ENCODE measurements at places on chromosomes 7 and 10.

DNA sequence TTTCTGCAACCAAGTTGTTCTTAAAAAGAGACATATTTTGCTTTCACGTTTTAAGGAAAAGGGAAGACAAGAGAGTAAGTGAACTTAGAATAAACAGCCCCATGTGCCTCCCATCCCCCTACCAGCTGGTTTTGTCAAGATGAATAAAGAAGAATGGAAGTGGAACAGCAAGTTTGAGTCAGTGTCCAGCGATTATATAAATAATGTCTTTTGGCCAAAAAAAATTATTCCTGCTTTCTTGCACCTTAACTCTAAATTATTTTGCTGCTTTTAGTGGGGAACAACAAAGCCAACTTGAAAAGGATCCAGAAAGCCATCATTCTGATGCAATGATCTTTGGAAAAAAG lies 82.4 kb upstream of the TRIL start:
- DNase-seq, result no peak

- DNase-seq, result no peak
Measured at GRCh38 chr7:93882468-93882867, 8.1 kb downstream of the TFPI2 start.

GRCh38 chr7:101066833-101067177 lies 18.5 kb upstream of the TRIM56 start:
- no peak for DNase-seq

GRCh38 chr7:3844540-3845151 lies 543.6 kb downstream of the SDK1 start:
- no peak for DNase-seq

- no peak for DNase-seq
Measured at GRCh38 chr10:80184291-80184690, 21.0 kb downstream of the ANXA11 start.

DNA sequence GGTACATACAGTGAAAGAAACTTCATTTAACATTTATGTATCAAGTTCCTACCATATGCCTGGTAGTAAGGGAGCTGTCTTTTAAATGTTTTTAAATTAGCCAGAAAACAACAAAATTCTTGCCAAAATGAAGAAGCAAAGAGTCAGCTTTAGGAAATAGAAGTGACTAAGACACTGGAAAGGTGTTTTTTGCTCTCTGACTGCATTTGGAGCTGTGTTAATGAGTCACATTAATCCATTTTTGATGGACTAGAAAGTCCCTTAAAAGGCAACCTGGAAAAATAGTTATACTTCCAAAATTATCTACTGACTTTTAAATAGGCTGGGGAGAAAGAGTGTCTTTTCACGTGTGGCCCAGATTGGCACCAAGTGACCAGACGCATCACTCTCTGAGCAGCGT lies 3.9 kb upstream of the COL17A1 start:
- DNase-seq, result no peak

Data from stimulated activated CD8-positive, alpha-beta memory T cell treated with anti-CD3 and anti-CD28 coated beads, Interleukin-15, amount 100 ng/mL, for 24 hours (primary cell).